ENCODE measurements at places on chromosomes 16 and 17.

DNA sequence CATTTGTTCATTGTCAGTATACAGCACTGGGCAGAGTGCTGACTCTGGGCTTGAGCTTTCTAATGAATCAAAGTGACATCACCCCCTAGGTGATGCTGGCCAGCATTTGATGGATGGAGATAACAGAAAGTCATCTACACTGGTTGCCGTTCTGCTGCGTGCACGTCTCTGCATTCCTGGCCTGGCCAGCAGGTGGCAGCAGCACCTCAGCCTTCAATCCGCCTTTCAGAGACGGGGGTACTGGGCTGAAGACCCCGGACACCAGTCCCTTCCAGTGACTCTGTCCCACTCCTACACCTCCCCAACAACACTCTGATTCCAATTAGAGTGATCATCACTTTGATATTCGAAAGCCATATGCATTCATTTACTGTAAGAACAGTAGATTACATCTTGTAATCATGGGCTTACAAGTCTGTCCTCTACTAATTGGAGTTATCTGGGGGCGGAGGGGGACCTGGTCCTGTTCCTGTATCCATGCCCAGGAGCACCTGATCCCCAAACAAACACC, 6.0 kb downstream of the CPSF4L start:
- DNase-seq, result peak; percentile 48

DNA sequence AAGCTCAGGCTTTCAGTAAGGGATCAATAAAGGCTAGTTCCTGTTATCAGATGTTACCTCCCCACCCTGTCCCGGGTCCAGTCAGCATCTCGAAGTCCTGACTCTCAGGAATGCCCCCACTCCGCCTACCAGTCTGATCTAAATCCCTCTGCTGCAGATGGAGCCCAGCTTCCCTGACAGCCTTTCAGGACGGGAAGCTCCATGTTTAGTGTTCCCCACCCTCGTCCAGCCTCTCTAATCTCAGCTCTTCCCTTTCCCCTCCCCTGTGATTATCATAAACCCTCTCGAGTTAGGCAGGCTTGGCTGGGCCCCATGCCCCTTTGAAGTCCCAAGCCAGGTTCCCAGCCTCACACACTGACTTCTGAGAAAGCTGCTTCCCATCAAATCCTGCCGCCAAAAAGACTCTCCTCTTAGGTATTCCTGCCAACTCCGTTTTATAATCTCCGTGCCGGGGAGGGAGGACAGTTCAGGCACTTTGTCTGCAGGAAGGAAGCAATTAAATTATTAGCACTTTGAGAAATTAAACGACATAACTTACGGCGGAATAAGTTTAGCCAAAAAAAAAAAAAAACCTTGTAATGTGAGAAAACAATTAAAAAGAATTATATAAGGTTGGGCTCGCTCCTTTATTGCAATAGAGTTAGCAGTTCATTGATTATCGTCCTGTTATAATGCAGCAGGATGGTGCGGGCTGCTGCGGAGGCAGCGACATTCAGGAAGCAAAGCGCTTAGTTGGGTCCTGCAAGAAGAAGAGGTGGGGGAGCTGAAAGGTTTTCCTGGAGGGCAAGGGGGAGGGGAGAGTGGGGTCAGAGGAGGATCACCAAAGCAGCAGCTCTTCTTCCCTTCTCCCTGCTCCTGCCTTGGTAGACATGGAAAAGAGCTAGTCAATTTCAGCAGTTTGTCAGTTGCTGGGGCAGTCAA, 16.8 kb upstream of the ETV4 start:
- no peak for DNase-seq

GRCh38 chr16:23920899-23921298, 85.1 kb downstream of the PRKCB start:
- no peak for DNase-seq

GRCh38 chr17:66354981-66355380, 52.6 kb downstream of the PRKCA start:
- no peak for DNase-seq

DNA sequence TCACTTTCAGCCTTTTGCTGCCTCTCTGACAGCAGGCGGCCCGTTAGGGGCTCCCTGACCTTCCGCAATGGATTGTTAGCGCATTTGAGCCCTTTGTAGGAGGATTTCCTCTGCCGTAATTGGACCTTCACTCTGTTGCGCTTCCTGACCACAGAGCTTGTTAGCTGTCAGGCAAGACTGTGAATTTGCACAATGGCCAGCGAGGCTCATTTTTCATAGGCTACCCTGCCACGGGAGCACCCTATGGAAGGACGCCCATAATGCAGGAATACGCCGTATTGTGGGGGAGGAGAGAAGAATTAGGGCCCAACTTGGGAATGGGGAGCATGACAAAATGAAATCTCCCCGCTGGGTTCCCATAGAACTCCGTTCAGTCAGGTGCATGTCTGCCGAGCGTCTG, 205.2 kb upstream of the NLRP1 start:
- DNase-seq, result no peak

- DNase-seq, result no peak
Measured at GRCh38 chr17:81537856-81538555, 9.8 kb downstream of the FSCN2 start.

GRCh38 chr17:27413315-27413714, 42.9 kb upstream of the KSR1 start:
- DNase-seq, result no peak

GRCh38 chr17:34024386-34024785, 230.7 kb upstream of the CCL2 start:
- DNase-seq, result no peak

- no peak for DNase-seq
Measured at GRCh38 chr17:48025904-48026501, 11.6 kb downstream of the COPZ2 start.

DNA sequence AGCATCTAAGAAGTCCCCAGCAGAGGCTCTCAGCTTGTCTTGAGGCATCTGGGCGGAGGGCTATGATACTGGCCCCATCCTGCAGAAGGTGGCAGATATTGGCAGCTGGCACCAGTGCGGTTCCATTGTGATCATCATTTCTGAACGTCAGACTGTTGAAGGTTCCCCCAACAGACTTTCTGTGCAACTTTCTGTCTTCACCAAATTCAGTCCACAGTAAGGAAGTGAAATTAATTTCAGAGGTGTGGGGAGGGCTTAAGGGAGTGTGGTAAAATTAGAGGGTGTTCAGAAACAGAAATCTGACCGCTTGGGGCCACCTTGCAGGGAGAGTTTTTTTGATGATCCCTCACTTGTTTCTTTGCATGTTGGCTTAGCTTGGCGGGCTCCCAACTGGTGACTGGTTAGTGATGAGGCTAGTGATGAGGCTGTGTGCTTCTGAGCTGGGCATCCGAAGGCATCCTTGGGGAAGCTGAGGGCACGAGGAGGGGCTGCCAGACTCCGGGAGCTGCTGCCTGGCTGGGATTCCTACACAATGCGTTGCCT, at the start of gene CIITA:
Gene CIITA (plus strand): TSS at position 404 of the 543 bp plus-strand sequence. CDS start 129 bp downstream, at position 533.
- peak; percentile 69 for DNase-seq

GRCh38 chr17:68420065-68420464, 37.2 kb downstream of the WIPI1 start:
- no peak for DNase-seq

- no peak for DNase-seq
Measured at GRCh38 chr16:4071686-4072561, 44.3 kb downstream of the ADCY9 start.

GRCh38 chr16:88856828-88857727, at the start of the genes GALNS and TRAPPC2L:
TSS of gene GALNS (minus strand) at chr16:88856947. CDS start at chr16:88856877, 70 bp downstream.
TSS of gene TRAPPC2L (plus strand) at chr16:88857127. CDS start at chr16:88857151, 24 bp downstream.
- DNase-seq, result peak; percentile 99

- no peak for DNase-seq
Measured at GRCh38 chr17:47993031-47993564, 22.2 kb downstream of the CDK5RAP3 start.

DNA sequence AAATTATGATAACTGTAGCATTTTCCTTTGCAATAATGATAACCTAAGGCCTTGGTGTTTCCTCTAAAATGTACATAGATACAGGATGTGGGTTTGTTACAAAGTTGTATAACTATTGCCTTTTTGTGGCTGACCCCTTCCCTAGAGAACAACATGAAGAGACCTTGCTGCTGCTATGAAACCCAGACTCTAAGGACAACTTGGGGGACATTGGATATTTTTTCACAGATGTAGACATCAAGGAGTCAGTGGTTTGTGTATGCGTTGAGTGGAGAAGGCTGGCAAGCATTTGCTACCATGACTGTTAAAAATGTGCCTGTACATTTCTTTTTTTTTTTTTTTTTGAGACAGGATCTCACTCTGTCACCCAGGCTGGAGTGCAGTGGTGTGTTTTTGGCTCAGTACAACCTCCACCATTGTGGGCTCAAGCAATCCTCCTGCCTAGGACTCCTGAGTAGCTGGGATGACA, 12.3 kb downstream of the HMOX2 start:
- DNase-seq, result peak; percentile 20

DNA sequence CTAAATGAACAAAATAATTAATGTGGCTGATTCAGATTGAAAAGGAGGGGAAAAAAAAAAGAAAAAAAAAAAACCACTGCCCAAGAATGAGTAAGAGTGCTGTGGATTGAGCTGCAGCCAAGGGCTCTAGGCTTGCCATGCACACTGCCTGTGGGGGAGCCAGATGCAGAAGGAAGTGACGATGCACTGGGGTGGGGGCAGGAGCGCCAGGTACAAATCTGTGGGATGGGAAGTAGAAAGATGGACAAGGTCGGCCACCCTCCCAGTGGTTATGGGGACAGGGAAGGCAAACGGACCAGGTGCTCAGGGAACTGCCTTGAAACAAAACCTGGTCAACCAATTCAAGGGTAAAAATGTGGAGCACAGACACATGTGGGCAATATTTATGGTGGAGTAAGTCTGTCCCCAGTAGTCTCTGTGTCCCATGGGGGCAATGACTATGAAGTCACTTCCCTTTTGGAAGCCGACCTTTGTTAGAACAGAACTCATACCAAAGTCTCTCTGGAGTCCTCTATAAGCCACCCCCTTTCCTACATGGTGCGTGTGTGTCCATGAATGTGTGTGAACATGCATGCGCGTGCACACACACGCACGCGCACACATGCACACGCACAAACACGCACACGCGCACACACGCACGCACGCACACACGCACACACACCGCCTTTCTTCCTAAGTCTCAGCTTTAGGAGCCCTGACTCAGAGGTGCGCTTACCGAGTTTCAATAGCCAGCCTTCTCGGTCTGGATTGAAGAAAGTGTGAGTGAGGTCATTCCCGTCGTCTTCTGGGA, 84.3 kb downstream of the CYTH1 start:
- no peak for DNase-seq

- DNase-seq, result peak; percentile 20
Measured at GRCh38 chr16:66740010-66740409, 11.4 kb downstream of the DYNC1LI2 start.

GRCh38 chr17:69485251-69485661, 70.8 kb downstream of the MAP2K6 start:
- no peak for DNase-seq
